Stimulated activated CD8-positive, alpha-beta memory T cell treated with anti-CD3 and anti-CD28 coated beads, Interleukin-4, amount 100 ng/mL, for 1 hour (primary cell): ENCODE measurements at places on chromosomes 2 and 18.

DNA sequence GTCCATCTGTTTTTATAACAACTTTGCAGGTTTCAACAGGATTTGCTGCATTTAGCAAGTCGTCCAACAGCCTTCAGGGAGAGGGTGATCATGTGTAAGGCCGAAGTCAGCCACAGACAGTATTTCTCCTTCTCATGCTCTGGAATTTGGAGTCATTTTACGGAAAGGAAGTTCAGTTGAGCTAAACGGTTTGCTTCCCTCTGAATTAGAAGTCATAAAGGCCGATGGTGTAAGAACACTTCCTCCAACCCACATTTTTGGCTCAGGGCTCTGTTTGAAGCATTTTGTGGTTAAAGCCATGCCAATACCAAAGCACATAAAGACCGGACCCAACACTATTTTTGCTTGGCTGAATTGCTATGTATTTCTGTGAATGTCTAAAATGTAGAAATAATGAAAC is 129.5 kb downstream of the TMEM182 start:
- DNase-seq, result no peak

GRCh38 chr2:233389601-233390125 is 35.4 kb downstream of the DGKD start:
- no peak for DNase-seq

DNA sequence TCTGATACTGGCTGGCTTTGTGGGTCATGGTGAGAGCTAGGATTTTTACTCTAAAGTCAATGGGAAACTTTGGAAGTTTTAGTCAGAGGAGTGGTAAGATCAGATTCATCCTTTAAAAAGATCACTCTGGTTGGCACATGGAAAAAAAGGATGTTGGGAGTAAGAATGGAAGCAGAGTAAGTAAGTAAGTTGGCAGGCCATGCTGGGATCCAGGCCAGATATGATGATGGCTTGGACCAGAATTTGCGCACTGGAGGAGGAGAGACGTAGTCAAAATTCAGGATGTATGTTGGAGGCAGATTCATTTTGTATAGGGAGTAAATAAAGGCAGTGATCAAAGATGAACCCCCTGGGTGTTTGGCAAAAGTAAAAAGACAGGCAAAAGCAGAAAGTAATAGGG is 283.3 kb upstream of the THSD7B start:
- DNase-seq, result no peak

- no peak for DNase-seq
Observed at GRCh38 chr2:229273723-229274338, 2.7 kb upstream of the PID1 start.

- no peak for DNase-seq
Observed at GRCh38 chr2:123791684-123792083, 233.4 kb upstream of the CNTNAP5 start.

- DNase-seq, result no peak
Observed at GRCh38 chr2:1603521-1603920, 140.8 kb downstream of the PXDN start.

GRCh38 chr2:18047213-18047611 is 168.7 kb downstream of the KCNS3 start:
- no peak for DNase-seq

- DNase-seq, result no peak
Observed at GRCh38 chr2:100145893-100146656, 3.7 kb upstream of the AFF3 start.

DNA sequence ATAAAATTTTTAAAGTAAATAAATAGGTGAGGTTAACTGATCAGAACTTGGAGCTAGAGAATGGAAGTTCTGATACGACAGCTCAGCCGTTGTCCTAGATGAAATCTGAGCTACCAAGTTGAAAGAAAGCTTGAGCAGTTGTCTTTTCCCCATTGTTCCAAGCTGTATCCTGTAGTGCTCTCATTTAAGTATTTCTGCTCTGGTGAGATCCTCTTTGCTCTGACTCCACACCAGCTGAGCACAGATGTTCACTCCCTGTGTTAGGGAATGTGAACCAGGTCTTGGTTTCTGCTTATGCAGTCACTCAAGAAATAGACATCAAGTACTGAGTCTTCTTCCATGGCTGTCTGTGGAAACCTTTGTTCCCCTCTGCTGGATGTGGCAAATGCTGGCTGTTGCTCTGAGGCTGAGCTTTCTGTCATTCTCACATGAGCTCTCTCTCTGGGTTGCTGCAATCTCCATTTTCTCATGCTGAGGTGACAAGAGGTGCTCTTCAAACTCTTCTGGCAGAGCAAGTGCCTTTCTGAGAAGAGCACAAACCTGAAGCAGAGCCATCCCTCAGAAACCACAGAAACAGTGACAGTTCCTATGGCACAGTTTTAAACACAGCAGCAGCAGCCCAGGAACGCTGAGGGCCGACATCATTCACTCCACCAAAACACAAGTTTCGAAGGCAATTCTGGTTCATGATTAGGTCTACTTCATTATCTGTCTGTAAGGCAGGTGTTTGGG is 194.1 kb downstream of the SP3 start:
- no peak for DNase-seq

DNA sequence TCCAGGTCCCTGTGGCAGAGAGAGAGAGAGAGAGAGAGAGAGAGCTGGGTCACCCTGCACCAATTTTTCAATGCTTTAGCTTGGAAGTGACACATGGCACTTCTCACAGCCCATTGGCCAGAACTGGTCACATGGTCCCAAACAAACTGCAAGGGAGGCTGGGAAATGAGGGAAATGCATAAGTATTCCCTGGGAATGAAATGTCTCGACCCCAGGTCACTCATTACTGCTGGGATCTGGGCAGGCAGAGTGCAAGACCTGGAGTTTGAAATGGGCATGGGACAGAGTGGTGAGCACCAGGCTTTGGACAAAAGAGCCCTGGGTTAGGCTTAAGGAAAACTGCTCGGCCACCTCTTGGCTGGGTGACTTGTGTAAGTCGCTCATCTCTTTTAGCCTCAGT is 37.0 kb downstream of the SMAD7 start:
- no peak for DNase-seq

GRCh38 chr2:62091471-62091870 is 104.4 kb upstream of the B3GNT2 start:
- no peak for DNase-seq

- no peak for DNase-seq
Observed at GRCh38 chr18:55034742-55035141, 75.5 kb upstream of the CCDC68 start.

- no peak for DNase-seq
Observed at GRCh38 chr18:64991102-64991501, 759.7 kb upstream of the CDH7 start.

- no peak for DNase-seq
Observed at GRCh38 chr2:222878301-222878876, 17.6 kb downstream of the ACSL3 start.

DNA sequence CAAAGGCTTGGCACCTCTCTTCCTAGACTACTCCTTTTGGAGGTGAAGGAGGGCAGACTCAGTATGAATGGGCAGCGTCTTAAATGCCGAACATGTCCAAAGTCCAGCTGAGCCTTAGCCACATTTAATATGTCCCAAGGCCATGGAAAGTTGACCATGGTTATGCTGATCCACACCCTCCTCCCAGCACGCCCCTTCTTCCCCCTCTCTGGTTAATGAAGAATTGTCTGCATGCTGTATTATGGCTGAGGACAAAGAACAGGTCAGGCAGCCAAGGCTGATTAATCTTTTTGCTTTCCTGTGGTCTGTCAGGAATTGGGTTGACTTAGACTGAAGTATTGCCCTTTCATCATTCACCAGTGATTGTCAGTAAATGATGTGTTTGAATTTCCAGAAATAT is 5.8 kb upstream of the MYOM1 start:
- no peak for DNase-seq

- DNase-seq, result no peak
Observed at GRCh38 chr18:73840319-73840945, 307.2 kb downstream of the FBXO15 start.

GRCh38 chr2:233076749-233077148 is 16.6 kb downstream of the INPP5D start:
- no peak for DNase-seq

- no peak for DNase-seq
Observed at GRCh38 chr2:237027712-237028029, 58.0 kb upstream of the COPS8 start.

DNA sequence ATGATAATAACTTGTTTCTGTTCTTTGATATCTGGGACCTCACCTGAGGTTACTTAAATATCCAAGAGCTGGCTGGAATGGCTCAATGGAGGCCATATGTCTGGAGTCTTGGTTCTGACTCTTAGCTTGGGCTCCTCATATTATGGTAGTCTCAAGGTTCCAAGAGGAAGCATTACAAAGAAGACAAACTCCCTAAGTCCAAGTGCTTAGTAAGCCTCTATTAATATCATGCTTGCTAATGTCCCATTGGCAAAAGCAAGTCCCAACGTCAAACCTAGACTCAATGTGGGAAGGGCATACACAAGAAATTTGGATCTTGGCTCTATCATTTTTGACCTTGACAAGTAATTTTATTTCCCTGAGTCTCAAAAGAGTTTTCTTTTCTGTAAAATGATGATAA is 49.2 kb upstream of the SPOPL start:
- no peak for DNase-seq

GRCh38 chr2:167331636-167332232 is 443.5 kb downstream of the XIRP2 start:
- DNase-seq, result no peak

DNA sequence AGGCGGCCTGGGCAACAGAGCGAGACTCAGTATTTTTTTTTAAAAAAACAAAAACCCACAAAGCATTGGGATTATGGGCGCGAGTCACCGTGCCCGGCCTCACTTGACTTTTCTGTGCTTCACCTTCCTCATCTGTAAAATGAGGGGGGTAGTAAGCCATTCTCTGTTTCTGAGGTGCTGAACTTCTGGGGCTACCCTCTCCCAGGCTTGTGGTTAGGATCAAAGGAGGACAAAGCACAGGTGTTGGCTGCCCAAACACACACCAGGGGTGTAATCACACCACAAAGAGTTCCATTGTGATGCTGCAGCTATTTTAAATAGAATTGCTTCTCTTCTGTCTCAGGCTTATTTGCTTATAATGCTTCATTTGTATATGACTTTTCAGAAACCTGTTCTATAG is 35.8 kb upstream of the INHBB start:
- no peak for DNase-seq

DNA sequence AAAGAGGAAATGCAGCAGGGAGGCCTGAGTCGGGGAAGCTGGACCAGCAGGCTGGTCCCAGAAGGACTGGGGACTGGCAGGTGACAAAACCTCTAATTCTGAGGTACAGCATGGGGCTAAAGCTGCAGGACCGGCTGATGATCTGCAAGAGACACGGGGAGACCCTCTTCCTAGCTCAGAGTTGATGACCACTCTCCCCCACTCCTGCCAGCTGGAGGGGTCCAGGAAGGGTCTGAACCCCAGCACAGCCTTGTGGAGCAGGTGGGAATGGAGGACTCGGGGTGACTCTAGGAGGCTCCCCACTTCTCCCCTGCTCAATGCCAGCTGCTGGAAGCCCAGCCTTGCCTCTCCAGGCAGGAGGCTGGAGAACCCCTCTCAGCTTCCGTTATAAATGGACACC is 67.7 kb downstream of the TWIST2 start:
- no peak for DNase-seq

DNA sequence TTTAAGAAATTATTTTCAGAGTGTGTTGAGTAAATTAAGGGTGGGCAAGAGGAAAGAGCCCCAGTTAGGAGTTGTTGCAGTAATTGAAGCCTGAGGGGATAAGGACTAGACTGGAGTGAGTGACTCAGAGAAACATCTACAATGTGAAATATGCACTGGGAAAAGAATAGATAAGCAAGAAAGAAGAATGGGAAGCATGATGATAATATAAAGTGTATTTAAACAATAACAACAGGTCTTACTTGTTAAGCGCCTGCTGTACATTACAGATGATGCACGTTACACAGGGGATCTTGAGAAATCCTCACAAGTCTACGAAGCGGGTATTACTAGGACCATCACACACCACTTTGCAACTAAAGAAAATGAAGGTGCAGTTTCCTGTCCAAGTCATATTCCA is 73.6 kb upstream of the STK17B start:
- no peak for DNase-seq

DNA sequence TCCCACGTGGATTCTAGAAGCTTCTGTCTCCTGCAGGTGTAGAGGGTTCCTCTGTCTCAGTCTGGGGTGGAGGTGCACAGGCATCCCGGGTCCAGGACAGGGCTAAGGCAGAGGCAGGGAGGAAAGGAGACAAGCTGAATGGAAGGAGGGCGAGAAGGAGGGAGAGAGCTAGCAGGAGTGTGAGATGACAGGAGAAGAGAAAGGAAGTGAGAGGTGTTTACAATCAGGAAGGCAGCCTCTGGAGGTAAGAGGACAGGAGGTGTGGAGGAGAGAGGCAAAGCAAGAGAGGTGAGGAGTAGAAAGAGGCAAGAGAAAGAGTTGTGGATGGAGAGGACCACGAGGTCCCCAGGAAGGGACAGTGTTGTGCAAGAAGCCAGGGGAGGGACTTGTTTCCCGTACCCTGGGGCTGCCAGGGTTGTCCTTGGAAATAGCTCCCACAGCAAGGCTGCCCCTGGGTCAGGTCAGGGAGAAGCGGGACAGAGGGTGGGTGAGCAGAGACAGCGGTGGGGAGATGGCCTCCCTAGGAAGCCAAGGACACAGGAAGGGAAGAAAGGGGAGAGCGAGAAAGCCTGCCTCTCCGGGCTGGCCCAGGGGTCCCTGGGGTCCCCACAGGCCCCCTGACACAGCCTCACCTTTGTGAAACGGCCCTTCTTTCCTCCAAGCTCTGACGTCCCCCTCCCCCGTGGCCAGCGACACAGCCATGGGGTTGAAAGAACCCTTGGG is 136.9 kb downstream of the CYP26B1 start:
- DNase-seq, result no peak

DNA sequence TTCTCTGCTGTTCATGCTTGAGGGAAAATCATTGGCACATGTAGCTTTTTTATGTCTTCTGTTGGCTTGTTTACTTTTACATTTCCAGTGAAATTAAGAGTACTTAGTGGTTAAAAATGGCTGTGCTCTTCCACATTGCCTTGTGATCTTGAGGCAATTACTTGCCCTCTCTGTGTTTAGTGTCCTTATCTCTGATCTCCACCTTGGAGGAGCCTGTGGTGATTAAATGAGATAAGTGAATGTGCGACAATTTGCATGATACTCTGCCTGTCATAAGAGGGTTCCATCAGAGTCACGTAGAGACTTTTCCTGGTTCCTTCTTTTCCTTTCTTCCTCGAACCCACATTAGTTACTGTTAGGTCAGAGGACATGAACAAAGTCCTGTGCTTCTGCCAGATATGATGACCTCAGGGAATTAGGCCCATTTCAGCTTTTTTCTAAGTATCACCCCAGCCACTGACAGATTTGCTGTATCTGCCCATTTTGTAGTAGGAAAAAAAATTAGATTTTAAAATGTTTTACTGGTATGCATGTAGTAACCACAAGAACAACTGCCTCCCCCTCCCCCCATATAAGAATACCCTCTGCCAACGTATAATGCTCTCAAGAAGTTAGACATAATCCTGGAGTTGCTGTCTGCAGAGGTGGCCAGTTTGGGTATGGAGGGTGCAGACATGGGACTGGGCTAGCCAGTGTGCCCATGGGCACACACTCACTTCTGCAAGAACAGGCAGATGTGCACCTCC is 51.9 kb downstream of the TET3 start:
- no peak for DNase-seq
